Fibroblast of mammary gland (primary cell): ENCODE measurements at places on chromosomes 11 and 22.
A peak's percentile ranks its signal among the peaks of the same experiment; 100 is the strongest.

GRCh38 chr11:73140213-73141030, 1.7 kb downstream of the FCHSD2 start:
- DNase-seq = peak; percentile 27

GRCh38 chr11:17148536-17148935, 59.2 kb downstream of the PIK3C2A start:
- DNase-seq = peak; percentile 5

- peak; percentile 22 for DNase-seq
Measured at GRCh38 chr11:125773516-125773915, 5.1 kb downstream of the PATE2 start.

- no peak for DNase-seq
Measured at GRCh38 chr22:37086184-37086583, 23.3 kb downstream of the TMPRSS6 start.

GRCh38 chr22:42805016-42805997, 51.8 kb downstream of the ARFGAP3 start:
- no peak for DNase-seq

- DNase-seq = no peak
Measured at GRCh38 chr11:7167976-7168740, 79.4 kb downstream of the RBMXL2 start.

GRCh38 chr11:10265936-10266335, 28.1 kb downstream of the SBF2 start:
- DNase-seq = no peak

- DNase-seq = peak; percentile 49
Measured at GRCh38 chr11:121652971-121653370, 200.2 kb upstream of the SORL1-AS1 start.
